Suppressor macrophage treated with lipopolysaccharide for 4 hours (primary cell): ENCODE measurements at places on chromosomes 11 and 22.
A peak's percentile ranks its signal among the peaks of the same experiment; 100 is the strongest.

- no peak for DNase-seq
Measured at GRCh38 chr11:65636108-65637031, 1.5 kb upstream of the SIPA1 start.

DNA sequence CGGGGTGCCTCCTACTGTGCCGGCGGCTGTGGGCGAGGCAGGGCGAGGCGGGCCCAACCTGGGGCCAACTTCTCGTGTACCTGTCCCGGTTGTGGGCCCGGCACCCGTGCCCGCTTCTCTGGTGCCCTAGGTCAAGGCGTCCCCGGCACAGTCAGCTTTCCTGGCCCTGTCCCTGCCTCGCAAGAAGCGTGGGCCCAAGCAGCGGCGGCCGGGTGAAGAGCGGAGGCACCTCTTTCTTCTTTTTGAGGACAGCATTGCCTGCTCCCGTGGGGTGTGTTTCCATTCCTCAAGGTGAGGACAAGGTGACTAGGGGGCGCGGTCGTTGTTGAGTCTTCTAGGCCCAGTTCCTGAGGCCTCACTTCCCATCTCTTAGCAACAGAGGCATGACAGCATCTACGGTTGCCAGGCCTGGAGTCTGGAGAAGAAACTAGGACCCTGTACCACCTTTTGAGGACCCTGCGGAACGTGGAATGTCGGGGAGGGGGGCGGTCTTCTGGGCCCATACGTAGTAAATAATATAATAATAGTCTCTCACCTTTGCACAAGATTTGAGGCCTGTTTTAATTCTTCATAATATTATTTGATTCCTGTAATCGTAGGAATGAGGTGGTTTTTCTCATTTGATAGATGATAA lies 418 bp downstream of the ACO2 start:
- peak; percentile 31 for DNase-seq

DNA sequence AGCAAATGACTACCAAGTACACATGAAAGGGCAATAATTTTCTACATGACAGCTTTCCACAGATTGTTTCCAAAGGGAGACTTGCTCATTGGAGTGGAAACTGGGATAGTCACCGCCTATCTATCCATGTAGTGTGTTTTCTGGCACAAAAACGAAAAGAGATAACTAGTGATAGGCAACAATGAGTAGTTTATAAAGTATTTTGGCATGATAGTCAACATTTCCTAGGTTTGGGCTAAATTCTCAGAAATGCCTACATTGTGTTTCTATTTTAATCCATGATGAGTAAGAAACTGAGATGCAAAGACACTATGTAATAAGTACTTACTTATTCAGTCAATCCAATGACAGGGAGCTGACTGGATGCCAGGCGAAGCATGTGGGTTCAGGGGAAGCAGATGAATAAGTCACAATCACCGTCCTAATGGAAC lies 1129.1 kb downstream of the DLG2 start:
- DNase-seq = no peak

GRCh38 chr11:109522116-109522755 lies 100.2 kb downstream of the C11orf87 start:
- no peak for DNase-seq

DNA sequence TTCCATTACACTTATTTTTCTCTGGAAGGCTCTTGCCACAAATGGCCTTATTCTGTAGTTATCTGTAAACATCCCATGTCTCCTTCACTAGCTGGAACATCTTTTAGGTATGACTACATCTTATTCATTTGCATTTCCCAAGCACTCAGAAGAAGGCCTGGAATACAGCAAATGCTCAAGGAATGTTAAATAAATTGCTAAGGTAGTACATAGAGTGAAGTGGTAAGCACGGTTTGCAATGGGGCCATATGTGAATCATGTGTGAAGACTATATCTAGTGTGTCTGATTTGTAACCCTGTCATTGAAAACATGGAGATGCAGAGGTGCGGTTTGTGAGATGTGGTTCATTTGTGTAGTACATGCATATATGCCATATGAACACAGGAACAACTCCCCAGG lies 33.5 kb downstream of the GDPD4 start:
- DNase-seq = no peak

- DNase-seq = no peak
Measured at GRCh38 chr22:42831712-42832111, 25.4 kb downstream of the ARFGAP3 start.

DNA sequence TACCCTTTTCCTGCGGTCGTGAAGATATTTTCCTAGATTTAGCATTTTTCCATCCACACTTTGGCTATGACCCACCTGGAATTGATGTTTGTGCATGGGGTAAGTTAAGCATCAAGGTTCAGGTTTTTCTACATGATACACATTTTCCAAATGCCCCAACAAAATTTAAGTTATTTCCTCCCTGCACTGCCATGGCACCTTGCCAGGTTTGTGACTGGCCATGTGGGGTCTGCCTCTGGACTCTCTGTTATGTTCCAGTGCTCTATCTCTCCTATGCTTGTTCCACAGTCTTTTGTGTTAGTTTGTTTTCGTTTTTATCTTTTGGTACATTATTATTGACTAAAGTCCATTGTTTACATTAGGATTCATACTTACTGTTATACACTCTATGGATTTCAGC lies 934.3 kb downstream of the TBC1D22A start:
- DNase-seq = no peak

DNA sequence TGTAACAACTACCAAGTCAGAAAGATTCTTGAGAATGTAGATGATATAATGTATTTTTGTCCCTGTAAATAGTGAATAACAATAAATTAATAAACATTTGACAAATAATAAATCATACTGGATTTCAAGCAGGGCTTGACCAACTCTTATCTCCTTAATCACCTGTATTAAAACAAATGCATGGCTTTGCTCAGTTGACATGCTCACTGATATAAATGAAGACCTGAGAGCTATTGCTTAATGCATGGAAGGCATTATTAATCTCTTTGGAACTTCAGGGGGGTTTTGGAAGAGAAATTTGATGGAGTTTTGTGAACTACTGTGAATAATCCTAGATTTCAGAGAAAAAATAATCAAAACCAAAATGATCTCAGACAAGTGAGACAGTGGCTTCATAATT lies 1420.4 kb upstream of the TENM4 start:
- no peak for DNase-seq

DNA sequence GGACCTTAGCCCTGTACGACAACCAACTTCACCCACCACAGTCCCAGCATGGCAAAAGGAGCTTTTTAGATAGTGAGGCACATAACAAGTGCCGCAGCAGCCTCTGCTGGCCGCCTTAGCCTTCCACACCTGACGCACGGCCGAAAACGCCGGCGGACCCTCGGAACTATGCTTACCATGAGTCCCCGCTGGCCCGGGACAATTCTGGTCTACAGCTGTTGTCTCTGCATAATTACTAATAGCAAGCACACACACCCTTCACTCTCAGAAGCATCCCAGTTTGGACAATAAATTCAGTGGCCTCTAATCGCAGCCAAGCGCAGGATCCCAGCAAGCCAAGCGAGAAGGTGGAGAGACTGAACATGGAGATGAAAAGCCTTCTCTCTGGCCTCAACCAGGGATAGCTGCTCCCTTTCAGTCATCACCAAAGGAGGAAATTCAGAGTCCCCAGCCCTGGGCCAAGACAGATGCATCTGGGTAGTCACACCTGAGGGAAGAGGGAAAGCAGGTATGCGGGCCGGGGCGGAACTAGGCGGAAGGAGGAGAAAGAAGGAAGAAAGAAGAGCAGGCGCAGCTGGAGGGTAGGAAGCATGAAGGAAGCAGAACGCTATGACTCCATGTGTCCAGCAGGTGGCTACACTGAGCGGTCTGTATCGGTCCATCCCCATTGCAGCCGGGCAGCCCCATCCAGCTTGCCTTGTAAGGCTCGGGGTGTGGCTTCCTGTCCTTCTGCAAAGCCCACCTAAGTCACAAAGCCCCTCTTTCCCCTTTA lies 40.3 kb downstream of the BUD13 start:
- peak; percentile 75 for DNase-seq

- no peak for DNase-seq
Measured at GRCh38 chr22:36839356-36840073, 21.3 kb upstream of the NCF4 start.

- no peak for DNase-seq
Measured at GRCh38 chr11:126335463-126335760, 20.1 kb upstream of the ST3GAL4 start.

DNA sequence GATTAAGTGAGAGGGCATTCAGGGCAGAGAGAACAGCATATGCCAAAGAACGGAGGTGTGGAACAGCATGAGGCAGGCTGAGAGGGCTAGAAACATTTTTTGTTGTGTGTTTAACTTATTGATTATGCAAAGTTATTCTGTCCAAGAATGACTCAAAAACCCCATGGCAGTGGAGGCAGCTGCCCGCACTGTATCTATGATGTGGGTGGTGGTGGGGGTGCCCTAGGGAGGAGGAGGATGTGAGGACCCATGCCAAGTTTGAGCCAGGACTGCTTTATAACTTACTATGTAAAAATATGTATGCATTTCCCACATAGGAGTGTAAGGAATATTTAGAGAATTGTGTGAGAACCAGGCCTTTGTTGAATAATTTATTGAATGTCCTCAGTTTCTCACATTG lies 85.4 kb upstream of the GNAZ start:
- no peak for DNase-seq

DNA sequence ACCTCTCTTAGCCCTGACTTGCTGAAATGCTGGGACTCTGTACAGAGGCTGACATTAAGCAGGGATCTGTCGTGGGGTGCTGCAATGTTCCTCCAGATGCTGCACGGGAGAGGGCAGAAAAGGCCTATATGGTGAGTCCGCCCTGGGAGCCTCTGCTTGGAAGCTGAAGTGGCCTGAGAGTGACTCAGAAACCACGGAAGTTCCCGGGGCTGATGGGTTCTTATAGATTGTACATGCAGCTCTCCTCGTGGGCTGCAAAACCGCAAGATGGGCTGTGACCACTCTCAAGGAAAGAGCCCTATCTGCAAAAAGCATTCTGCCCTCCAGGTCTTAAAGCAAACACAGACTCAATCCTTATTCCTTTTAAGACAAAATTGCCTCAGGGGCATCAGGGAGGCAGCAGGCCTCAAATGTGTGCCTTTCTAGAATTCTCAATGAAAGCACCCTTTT lies 5.8 kb upstream of the SLC43A3 start:
- DNase-seq = peak; percentile 94

DNA sequence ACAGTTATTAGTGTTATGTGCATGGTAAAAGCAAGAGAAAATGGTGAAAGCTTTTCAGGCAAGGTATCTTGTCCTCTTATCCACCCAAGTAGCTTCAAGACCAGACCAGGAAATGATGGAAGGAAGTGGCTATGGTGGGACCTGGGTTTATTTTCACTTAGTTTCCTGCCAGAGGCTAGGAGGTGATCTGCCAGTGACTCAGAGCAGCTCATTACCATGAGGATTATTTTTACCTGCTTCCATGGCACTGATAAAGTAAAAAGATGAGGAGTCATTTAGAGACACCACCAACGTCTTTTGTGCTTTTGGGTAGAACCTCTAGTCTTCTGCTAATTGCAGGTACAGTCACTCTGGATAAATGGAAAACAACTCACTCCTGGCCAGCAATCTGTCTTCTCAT lies 339.9 kb upstream of the KIRREL3 start:
- no peak for DNase-seq

DNA sequence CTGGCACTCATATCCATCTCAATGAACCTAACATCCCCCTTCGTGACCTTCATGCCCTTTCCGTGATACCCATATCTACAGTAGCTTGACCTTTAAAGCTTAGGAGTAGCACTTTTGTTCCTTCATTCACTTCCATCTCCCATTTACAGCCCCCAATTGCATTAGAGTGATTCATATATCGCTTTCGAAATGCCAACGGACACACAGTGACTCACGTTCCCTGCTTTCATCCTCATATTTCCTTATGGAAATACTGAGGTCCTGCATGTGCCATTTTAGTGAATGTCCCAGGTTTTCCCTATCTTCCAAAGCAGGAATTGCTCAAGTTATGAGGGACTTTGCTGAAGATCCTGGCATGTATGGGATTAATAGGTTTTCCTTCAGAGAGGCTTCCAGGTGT lies 44.3 kb upstream of the CEP126 start:
- DNase-seq = no peak

DNA sequence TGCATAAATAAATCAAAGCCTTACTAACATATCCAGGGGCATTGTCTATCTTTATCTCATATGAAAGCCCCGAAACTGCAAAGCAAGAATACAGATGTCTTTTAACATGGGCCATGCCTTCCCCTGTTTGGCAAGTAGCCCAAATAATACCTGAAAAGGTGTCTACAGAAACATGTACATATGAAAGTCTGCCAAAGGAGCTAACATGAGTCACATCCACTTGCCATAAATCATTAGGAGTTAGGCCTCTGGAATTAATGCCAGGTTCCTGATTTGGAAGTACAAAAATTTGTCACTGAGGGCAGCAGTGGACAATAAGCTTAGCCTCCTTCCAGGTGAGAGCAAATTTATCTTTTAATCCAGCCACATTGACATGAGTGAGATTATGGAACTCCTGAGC lies 85.5 kb upstream of the PGR start:
- DNase-seq = no peak

DNA sequence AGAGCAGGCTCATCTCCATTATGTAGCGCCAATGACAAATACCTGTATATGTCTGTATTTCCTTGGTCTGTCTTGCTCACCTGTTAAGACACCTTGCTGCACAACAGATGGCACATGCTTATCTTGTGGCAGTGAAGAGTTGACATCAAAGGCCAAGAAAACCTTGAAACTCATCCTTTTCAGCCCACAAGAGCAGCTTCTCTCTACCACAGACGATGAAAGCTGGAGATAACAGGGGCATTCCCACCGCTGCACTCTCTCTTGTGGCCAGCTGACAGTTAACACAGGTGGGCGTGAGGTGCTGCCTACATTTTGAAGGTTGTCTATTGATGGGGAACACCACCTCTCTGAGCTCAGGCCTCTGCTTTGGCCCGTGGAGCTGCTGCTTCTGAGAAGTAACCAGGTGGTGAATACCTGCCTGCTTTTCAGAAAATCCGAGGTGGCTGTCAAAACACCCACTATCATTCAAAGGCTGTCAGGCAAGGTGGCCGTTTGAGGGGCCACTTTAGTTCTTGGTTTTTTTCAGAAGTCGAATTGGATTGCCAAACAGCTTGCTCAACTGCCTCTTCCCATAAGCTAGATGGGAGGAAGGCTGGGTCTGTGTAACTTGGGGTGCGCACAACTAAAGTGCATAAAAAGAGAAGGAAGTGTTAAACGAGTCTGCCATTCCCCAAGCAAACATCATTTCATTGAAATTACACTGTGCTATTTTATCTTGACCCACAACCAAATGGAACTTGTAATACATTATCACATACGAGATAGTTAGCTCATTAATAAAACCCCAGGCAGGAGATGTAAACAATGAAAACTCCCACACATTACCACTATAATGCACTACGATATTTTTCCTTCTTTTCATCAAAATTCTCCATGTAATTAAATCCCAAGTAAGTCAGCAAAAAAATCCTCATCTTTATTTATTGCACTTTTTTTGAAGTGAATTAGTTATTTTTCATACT lies 87.1 kb upstream of the RAG2 start:
- DNase-seq = no peak

GRCh38 chr11:28296426-28296825 lies 188.2 kb downstream of the METTL15 start:
- DNase-seq = no peak

DNA sequence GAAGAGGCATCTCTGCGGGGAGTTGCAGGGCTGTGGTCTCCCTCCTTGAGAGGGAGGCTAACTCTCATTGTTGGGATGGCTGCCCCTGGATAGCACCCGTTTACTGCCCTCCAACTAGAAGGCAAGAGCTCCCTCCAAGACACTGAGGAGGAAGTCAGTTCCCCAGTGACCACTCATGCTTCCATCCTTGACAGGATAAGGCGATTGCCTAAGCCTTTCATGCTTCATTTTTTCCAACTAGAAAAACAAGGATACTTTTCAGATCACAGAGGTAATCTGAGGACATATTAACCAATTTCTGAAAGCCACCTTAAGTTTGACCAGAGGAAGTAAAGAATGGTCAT lies 186.6 kb downstream of the MAML2 start:
- DNase-seq = no peak

GRCh38 chr11:122214567-122214966 lies 98.6 kb upstream of the BLID start:
- no peak for DNase-seq
